ENCODE measurements at places on chromosomes 2 and 18.

DNA sequence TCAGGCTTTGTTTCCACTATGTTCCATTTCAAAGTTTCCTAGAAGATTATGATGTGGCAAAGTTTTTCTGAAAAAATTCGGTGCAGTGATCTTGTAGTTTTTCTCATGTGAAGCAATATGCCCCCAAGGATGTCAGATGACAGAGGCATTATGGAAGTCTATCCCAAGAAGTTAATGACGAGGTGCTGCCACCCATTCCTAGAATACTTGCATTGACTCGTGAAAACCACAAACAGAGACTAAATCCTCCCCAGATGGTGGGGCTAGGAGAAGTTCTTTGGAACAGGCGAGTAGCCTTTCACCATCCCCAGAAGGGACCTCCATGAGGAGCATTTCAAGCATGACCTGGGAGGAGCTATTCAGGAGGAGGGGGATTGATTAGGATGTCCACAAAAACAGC lies 40.2 kb upstream of the COPS8 start:
- no peak overlapping the region for H3K27ac ChIP-seq
- H3K36me3 ChIP-seq: no peaks in the 10 kb centered on the region
- no peaks in the 10 kb centered on the region for H3K27me3 ChIP-seq

GRCh38 chr2:173354073-173354581 lies 545 bp upstream of the CDCA7 start:
- peaks cover 22% of the 10 kb centered on the region for H3K4me1 ChIP-seq
- H3K36me3 ChIP-seq: peaks cover 21% of the 10 kb centered on the region
- no peak for DNase-seq
- peak overlapping the region; percentile 59 for H3K4me3 ChIP-seq
- peak overlapping the region; percentile 94 for H3K27ac ChIP-seq

DNA sequence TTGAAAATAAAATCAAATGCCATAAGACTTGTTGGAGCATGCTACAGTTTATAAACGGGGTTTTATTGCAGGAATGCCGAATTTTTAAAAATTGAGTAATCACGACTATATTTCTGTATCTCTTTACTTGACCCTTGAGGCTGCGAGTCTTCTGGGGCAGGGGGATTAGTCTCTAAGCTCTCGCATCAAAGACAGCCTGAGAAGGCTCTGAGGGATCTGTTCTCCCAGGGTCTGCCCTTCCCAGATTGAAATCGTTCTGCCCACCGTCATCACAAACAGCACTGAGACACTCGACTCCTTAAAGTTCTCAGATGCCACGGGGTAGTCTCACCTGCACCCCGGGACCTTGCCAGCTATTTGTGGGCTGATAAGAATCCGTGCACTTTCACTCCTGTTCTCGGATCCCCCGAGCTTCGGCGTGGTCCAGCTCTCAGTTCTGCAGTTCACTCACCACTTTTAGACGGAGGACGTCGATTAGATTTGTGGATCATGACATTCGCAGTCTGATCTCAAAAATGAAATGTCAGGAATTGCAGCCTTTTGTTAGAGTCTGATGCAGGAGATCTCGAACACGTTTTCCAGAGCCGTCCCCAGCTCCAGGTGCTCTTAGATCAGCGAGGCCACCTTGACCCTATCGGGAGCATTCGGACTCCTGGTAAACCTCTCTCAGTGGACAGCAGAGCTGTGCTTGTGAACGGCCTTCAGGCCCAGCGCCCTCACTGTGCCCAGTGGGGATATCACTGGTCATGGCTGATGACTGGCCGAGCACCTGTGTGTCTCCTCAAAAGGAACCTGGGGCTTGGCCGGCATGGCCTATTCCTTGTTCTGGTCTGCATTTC lies 43.0 kb downstream of the TWIST2 start:
- no peak overlapping the region for H3K27ac ChIP-seq
- H3K36me3 ChIP-seq: no peaks in the 10 kb centered on the region
- H3K27me3 ChIP-seq: peaks cover 10% of the 10 kb centered on the region
- no peaks in the 10 kb centered on the region for H3K4me1 ChIP-seq
- H3K4me3 ChIP-seq: no peak overlapping the region
- DNase-seq: no peak

GRCh38 chr2:174343343-174343622 lies 8.5 kb downstream of the SP9 start:
- peaks cover 75% of the 10 kb centered on the region for H3K27me3 ChIP-seq
- peaks cover 2% of the 10 kb centered on the region for H3K36me3 ChIP-seq
- peaks cover 24% of the 10 kb centered on the region for H3K4me1 ChIP-seq
- no peak overlapping the region for H3K4me3 ChIP-seq

- H3K36me3 ChIP-seq: peaks cover 3% of the 10 kb centered on the region
- H3K4me3 ChIP-seq: no peak overlapping the region
- H3K4me1 ChIP-seq: no peaks in the 10 kb centered on the region
- no peaks in the 10 kb centered on the region for H3K27me3 ChIP-seq
- no peak for DNase-seq
Measured at GRCh38 chr2:202749477-202749876, 114.7 kb downstream of the FAM117B start.

GRCh38 chr2:176562359-176563078 lies 293.3 kb downstream of the MTX2 start:
- no peak for DNase-seq
- no peak overlapping the region for H3K27ac ChIP-seq
- H3K36me3 ChIP-seq: no peaks in the 10 kb centered on the region
- no peaks in the 10 kb centered on the region for H3K4me1 ChIP-seq
- H3K27me3 ChIP-seq: peaks cover 9% of the 10 kb centered on the region

DNA sequence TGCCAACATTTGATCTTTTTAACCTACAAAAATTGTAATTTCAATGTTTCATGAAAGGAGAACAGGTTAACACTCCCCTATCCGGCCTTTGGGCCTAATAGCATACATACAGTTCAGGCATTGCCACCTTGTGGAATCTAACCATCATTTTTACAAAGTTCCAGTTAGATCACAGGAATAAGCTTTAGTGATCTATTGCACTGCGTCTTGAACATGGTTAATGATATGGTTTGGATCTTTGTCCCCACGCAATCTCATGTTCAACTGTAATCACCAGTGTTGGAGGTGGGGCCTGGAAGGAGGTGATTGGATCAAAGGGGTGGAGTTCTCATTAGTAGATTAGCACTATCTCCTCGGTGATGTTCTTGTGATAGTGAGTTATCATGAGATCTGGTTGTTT lies 58.2 kb upstream of the NEUROD1 start:
- no peaks in the 10 kb centered on the region for H3K4me1 ChIP-seq
- H3K4me3 ChIP-seq: no peak overlapping the region
- no peaks in the 10 kb centered on the region for H3K27me3 ChIP-seq
- H3K36me3 ChIP-seq: no peaks in the 10 kb centered on the region
- DNase-seq: no peak
- no peak overlapping the region for H3K27ac ChIP-seq

DNA sequence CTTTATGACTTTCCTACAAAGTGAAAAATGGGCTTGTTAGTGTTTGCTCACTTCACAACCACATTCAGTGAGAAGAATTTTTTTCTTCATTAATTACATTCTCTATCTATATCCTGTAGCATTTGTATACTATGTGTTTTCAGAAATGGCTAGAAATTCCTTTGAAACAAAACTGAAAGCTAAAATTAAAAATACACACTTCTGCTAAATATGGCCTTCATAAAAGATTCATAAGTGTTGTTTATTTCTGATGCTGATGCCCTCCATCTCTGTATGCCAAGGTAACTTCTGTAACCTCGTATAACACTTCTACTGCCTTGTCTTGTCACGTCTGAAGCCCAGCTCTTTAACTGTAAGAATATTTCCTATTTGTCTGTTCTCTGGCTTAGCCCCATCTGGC lies 59.8 kb downstream of the PMAIP1 start:
- no peak overlapping the region for H3K4me3 ChIP-seq
- peaks cover 25% of the 10 kb centered on the region for H3K4me1 ChIP-seq
- no peak overlapping the region for H3K27ac ChIP-seq
- DNase-seq: no peak
- H3K27me3 ChIP-seq: no peaks in the 10 kb centered on the region

DNA sequence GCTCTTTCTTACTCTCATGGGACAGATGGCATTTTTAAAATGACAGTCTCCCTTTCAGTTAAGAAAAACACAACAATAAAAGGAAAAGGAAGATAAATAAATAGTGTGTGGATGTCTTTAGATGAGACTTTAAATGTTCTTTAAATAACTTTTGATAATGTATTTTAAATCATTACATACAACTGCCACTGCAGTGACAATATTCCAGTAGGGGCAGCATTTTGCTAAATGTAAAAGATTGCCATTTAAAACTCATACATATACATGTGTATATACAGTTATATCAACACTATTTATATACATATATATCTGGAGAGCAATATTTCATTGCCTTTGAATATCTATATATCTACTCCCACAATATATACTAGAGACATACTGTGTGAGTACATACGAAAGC lies 90.7 kb downstream of the INO80D start:
- no peaks in the 10 kb centered on the region for H3K27me3 ChIP-seq
- no peak overlapping the region for H3K4me3 ChIP-seq
- DNase-seq: no peak
- no peak overlapping the region for H3K27ac ChIP-seq

- no peak overlapping the region for H3K4me3 ChIP-seq
- H3K27ac ChIP-seq: no peak overlapping the region
- no peak for DNase-seq
- no peaks in the 10 kb centered on the region for H3K36me3 ChIP-seq
Measured at GRCh38 chr2:176751314-176752227, 461.0 kb upstream of the HNRNPA3 start.

GRCh38 chr2:163863073-163863472 lies 127.3 kb upstream of the FIGN start:
- DNase-seq: no peak
- H3K4me3 ChIP-seq: no peak overlapping the region
- H3K36me3 ChIP-seq: no peaks in the 10 kb centered on the region
- no peak overlapping the region for H3K27ac ChIP-seq
- no peaks in the 10 kb centered on the region for H3K27me3 ChIP-seq

DNA sequence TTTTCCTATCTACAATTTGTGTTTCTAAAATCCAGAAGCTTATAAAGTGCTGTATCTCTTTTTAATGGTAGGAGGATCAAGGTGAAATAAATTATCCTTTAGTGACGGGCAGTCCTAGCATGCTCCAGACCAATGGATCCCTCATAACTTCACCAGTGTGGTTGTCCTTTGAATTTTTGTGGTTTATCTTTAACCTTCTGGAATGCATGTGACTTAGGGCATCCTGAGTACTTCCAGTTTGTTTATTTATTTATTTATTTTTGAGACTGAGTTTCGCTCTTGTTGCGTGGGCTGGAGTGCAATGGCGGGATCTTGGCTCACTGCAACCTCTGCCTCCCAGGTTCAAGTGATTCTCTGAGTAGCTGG lies 40.4 kb downstream of the NUP35 start:
- no peak overlapping the region for H3K27ac ChIP-seq
- H3K36me3 ChIP-seq: peaks cover 24% of the 10 kb centered on the region
- H3K4me3 ChIP-seq: no peak overlapping the region
- H3K27me3 ChIP-seq: no peaks in the 10 kb centered on the region
- no peak for DNase-seq
- no peaks in the 10 kb centered on the region for H3K4me1 ChIP-seq

- H3K27me3 ChIP-seq: no peaks in the 10 kb centered on the region
- H3K27ac ChIP-seq: no peak overlapping the region
- H3K36me3 ChIP-seq: no peaks in the 10 kb centered on the region
- H3K4me3 ChIP-seq: no peak overlapping the region
Measured at GRCh38 chr2:162478721-162479129, 134.8 kb downstream of the GCA start.

DNA sequence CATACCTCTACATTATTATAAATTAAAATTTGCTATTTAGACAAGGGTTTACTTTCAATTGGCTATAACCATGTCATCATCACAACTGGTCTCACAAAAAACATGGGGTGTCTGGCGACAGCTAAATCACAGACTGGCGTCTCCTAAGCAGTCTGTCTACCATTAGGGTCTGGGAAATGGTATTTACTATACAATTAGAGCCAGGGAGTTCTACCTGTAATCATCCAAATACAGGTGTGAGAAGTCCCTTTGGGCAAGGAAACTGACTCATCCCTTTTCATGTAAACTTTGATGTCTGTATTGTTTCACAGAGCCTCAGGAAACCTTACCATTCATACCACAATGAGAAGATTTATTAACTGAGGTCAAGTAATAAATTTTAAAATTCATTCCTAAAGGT lies 126.7 kb downstream of the OLA1 start:
- no peak overlapping the region for H3K4me3 ChIP-seq
- no peaks in the 10 kb centered on the region for H3K36me3 ChIP-seq
- no peak for DNase-seq
- no peaks in the 10 kb centered on the region for H3K4me1 ChIP-seq

GRCh38 chr2:162198239-162198638 lies 45.0 kb downstream of the FAP start:
- no peak for DNase-seq
- no peaks in the 10 kb centered on the region for H3K36me3 ChIP-seq
- H3K4me1 ChIP-seq: no peaks in the 10 kb centered on the region

DNA sequence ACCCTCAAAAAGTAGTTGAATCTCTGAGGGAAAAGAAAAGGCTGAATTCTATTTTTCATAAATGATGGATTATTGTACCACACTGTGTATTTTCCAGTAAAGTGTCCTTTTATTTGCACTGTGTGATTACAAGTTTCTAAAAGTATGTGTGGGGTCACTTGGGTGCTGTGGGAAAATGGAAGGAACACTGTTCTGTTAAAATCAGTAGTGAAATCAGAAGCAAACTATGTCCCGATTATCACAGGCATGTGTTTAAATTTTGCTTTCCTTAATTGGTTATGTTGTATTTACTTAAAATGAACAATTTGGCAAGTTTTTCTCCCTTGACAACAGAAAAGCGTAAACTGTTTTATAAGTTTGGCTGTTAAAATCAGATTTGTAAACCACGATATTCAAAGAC lies 353.1 kb downstream of the ARHGAP15 start:
- DNase-seq: no peak
- H3K27ac ChIP-seq: peak overlapping the region; percentile 55
- no peak overlapping the region for H3K4me3 ChIP-seq
- H3K4me1 ChIP-seq: peaks cover 21% of the 10 kb centered on the region
